AG09319 (cell line): ENCODE measurements at places on chromosomes 2 and 18.

GRCh38 chr18:4060427-4061281 is 394.5 kb downstream of the DLGAP1 start:
- no peak for DNase-seq

DNA sequence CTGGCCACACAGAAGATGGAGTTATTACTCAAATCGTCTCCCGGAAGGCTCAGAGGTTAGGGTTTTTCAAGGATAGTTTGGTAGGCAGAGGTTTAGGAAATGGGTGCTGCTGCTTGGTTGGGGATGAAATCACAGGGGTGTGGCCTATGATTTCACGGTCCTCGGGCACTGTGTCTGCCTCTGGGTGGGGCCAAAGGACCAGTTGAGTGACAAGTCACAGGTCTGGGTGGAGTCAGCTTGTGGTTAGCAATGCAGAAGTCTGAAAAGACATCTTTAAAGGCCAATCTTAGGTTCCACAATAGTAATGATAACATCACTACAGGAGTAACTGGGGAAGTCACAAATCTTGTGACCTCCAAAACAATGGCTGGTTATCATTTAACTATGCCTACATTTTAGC is 387.8 kb downstream of the ZNF521 start:
- DNase-seq = no peak

GRCh38 chr2:134479696-134480330 is 225.9 kb downstream of the MGAT5 start:
- DNase-seq = no peak

GRCh38 chr2:23584054-23584745 is 199.2 kb downstream of the KLHL29 start:
- DNase-seq = no peak

- DNase-seq = no peak
These were observed 88.1 kb upstream of the MAP4K4 start for GRCh38 chr2:101609433-101609832.

GRCh38 chr2:42926434-42927333 is 134.3 kb upstream of the HAAO start:
- no peak for DNase-seq

GRCh38 chr2:29011418-29012060 is 30.4 kb downstream of the TOGARAM2 start:
- no peak for DNase-seq

GRCh38 chr2:60368456-60368855 is 185.0 kb downstream of the BCL11A start:
- DNase-seq = no peak
